ENCODE measurements at places on chromosomes 12 and 14. TPM values are rescaled to one million over a fixed set of nuclear protein-coding genes. Genes with fewer than 3 reads are reported as not detected.

AQP2 gene
- not detected for total RNA-seq

TRIP11 gene
- total RNA-seq: 14.9 TPM

PTPRB gene
- 78.5 TPM for total RNA-seq

MAP3K9 gene
- 0.13 TPM for total RNA-seq

HCAR3 gene
- not detected for total RNA-seq

FLVCR2 gene
- total RNA-seq: 1.9 TPM

KCNA1 gene
- not detected for total RNA-seq

IL22 gene
- not detected for total RNA-seq

TMEM119 gene
- not detected for total RNA-seq

SOX5 gene
- 0.25 TPM for total RNA-seq

CABP1 gene
- total RNA-seq: 0.16 TPM

MCRS1 gene
- total RNA-seq: 55.5 TPM

SRRM4 gene
- not detected for total RNA-seq

FAM181A gene
- total RNA-seq: not detected

NYNRIN gene
- 13.8 TPM for total RNA-seq

CPM gene
- 2.9 TPM for total RNA-seq

PEX5 gene
- total RNA-seq: 23.6 TPM

ASB2 gene
- total RNA-seq: not detected

A2M gene
- total RNA-seq: 198 TPM

ITGB7 gene
- total RNA-seq: 0.49 TPM

TMEM229B gene
- 0.97 TPM for total RNA-seq

TMPRSS12 gene
- not detected for total RNA-seq

TTC7B gene
- total RNA-seq: 16.4 TPM

PRPH gene
- total RNA-seq: not detected

DCAF11 gene
- total RNA-seq: 60.2 TPM

RNF212B gene
- not detected for total RNA-seq

SLC38A4 gene
- total RNA-seq: 4.2 TPM

GPX2 gene
- not detected for total RNA-seq

EGLN3 gene
- total RNA-seq: 1.1 TPM

GYS2 gene
- total RNA-seq: not detected

MYG1 gene
- 26.3 TPM for total RNA-seq

KRT79 gene
- not detected for total RNA-seq

NINJ2 gene
- total RNA-seq: 3.1 TPM

INSM2 gene
- total RNA-seq: not detected

COCH gene
- total RNA-seq: 0.16 TPM
